DMS 273 treated with DMSO at 0.1 percent for 48 hours (cell line): ENCODE measurements at places on chromosomes 5 and 9.

- no peak for DNase-seq
Observed at GRCh38 chr5:57211039-57211438, 37.2 kb downstream of the GPBP1 start.

- no peak for DNase-seq
Observed at GRCh38 chr5:145925803-145926202, 10.6 kb upstream of the SH3RF2 start.

GRCh38 chr5:83526289-83526688 is 54.7 kb downstream of the VCAN start:
- DNase-seq: no peak

DNA sequence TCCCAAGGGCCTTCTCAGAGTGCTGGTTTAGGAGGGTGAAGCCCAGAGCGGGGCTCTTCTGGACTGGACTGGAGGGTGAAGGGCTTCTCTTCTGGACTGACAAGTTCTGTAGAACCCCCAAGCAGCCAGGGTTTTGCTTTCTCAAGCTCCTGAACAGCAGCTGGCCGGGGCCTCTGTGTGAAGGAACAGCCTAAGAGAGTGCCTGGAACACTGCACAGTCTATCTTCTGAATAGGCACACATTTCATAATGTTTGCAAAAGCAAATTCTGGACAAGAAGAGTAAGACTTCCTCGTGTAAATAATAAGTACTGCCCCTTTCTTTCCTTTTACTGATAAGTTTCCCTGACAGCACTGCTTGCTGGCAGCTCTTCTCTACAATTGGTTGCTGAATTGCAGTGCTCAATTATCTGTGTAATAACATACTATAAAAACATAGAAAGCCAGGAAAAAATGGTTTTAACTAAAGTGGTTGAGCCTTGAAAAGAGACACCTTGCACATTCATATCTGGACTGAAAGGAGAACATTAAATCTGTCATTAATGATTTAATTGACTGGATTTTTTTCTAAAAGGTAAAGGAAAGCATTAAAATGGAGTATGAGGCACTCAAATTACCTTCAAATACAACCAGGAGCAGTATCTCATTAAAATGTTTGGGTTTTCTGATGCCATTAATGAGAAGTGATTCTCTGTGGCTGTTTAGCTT is 20.5 kb downstream of the MAST4 start:
- DNase-seq: no peak

DNA sequence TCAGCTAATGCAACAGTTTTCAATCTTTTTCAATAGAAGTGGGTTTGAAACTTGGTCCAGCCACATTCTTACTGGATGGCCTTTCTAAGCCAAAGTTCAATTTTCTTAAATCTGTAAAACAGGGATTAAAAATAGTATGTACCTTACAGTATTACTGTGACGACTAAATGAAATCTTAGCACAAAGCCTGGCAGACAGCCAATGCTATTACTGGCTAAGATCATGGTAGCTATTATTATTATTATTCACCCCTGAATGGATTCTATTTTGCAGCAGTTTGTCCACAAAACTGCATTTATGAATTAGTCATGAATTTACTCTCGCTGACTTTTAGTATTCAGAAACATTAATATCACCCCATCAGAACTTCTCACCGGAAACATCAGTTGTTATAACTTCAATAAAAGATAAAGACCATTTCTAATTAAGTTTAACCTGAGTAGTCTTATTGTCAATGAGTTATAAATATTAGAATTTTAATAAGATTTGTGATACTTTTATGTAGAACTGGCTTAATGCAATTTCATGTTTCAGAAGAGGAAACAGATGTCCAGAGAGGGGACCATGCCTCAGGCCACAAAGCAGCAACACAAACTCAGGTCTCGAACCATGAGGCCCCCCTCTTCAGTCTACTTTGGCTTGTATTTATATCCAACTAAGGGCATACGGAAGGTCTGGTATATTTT is 468.2 kb downstream of the ARHGEF28 start:
- no peak for DNase-seq

DNA sequence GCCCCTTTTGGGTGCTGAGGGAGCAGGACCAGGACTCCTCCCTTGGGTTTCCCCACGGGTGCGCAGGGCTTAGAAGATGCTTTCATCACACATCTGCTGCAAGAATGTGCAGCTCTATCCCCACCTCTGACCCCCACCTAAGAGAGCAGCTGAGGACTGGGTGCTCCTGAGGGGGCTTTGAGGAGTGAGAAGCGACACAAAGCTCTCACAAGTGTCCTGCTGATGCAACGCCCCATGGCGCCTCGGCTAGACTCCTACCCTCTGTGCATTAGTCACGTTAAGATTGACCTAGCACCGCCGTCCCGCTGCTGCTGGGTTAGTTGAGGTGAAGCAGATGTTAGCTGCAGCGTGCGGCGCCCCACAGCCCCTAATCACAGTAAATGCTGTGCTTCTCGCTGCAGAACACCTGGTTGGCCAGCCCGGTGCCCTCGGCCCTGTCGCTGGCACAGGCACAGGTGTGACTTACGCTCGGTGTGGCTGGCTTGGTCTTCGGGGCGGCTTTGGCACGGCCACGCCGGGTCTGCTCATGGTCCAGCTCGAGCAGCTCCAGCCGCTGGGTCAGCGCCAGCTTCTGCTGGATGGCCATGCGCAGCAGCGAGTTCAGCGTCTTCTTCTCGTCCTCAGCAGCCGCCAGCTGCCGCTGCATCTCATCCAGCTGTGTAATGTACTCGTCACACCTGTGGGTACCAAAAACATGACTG is 45.0 kb upstream of the IPPK start:
- no peak for DNase-seq

DNA sequence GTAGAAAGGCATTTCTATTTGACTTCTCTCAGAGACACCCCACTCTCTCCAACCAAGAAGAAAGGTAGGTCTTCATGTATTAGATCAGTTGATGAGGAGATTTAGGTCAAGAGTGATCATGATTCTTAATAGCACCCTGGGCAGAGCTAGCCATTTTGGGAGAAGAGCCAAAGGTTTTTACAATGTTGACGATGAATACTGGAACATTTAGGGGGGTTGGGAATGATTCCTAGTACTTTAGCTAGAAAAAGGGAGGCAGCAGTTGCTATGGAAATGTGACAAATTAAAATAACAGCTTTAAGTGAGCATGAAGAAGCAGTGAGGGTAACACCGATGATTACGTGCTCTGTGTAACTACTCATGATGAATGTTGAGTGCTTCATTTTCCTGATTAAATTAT is 9.5 kb upstream of the RPS23 start:
- no peak for DNase-seq

DNA sequence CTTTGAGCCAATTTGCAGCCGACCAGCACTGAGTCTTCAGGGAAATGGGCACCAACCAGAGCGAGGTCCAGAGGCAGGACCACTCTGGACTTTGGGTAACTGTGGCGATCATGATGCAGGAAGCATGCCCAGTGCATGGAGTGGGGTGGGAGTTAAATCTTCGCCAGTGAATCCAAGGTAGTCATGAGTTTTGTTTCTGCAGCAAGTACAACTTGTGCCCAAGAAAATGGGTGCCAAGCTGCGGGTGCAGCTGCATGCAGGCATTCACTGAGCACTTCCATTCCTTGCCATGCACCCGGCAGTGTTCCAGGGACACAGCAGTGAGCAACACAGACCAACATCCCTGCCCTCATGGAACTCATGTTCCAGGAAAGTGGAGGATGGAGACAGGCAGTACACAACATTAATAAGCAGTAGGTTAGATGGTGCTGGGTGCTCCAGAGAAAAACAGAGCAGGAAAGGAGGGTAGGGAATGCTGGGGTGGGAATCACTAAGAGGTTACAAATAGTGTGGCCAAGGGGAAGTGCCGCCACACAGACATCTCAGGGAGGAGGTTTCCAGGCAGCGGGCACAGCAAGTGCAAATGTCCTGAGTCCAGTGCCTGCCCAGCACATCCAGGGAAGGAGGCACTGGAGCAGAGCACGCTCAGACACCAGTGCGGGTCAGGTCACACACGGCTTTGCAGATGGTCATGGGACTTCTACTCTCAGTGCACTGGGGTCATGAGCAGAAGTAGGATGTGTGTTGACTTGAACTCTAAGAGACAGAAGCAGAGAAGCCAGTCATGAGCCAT is 48.2 kb upstream of the LMX1B start:
- no peak for DNase-seq

GRCh38 chr9:17219261-17219660 is 84.4 kb downstream of the CNTLN start:
- no peak for DNase-seq

DNA sequence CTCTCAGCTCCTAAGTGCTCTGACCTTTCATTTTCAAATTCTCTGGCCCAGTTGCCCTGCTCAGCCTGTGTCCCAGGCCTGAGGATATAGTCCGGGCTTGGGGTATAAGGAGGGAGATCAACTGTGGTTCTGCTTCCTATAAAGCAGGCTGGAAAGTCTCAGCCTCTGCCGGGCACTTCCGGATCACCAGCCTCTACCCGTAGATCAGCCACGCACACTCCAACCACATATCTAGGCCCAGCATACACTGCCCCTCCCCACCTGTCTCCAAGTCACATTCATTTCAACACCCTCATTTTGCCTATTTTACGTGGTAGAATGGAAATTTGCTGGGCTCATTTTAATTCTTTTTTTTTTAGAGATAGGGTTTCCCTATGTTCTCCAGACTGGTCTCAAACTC is 3.1 kb downstream of the ZER1 start:
- no peak for DNase-seq

DNA sequence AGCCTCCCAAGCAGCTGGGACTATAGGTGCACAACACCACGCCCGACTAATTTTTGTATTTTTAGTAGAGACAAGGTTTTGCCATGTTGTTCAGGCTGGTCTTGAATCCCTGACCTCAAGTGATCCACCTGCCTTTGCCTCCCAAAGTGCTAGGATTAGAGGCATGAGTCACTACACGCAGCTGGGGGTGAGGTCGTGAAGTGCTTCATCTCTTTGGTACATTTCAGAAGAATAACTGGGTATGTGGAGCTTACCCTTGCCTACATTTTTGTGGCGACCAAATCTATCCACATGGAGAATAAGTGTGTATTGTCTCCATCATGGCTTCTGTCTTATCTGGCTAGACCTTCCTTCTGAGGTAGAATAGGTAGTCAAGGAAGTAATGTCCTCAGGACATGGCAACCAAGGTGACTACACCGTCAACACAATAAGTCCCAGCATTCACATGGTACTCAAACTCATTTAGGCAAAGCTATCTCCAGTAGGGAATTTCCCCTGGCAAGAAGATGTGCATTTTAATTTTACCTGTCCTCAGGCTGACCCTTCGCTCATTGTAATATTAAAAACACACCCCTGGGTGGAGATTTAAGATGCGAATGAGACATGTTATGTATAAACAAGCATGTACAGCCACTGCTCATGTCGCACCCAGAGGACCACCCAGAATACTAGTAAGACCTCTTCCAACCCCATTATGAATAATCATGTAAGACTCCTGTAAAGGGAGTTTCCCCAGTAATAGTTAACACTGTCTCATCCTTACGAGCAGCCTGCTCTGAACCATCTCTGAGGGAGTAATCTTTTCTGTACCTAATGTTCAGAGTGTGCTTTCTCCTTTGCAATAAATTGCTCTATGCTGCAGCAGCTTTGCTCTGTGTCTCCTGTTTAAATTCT is 1173.2 kb downstream of the TAF11L14 start:
- DNase-seq: no peak

DNA sequence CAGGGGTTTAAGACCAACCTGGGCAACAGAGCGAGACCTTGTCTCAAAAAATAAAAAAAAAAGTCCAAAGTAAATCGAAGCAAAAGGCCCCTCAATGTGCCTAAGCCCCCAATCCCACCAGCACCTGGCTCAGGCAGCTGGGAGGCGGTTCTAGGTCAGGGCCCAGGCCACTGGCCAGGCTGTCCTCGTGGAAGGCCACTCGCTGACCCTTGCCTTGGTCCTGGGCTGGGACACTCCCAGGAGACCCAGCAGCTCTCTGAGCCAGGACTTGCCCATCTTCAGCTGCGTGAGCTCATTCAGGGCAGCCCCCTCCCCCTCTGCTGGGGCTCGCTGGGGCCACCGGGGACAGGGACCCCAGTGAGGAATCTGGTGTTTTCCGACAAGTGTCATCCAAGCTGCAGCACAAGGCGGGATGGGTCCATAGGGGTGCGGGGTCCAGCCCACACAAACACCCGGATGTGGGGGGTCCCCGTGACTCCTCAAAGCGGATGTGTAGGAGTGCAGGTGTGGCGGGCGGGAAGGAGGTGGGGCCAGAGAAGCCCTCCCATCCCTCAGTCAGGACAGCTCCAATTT is 4.0 kb downstream of the AGPAT2 start:
- no peak for DNase-seq

DNA sequence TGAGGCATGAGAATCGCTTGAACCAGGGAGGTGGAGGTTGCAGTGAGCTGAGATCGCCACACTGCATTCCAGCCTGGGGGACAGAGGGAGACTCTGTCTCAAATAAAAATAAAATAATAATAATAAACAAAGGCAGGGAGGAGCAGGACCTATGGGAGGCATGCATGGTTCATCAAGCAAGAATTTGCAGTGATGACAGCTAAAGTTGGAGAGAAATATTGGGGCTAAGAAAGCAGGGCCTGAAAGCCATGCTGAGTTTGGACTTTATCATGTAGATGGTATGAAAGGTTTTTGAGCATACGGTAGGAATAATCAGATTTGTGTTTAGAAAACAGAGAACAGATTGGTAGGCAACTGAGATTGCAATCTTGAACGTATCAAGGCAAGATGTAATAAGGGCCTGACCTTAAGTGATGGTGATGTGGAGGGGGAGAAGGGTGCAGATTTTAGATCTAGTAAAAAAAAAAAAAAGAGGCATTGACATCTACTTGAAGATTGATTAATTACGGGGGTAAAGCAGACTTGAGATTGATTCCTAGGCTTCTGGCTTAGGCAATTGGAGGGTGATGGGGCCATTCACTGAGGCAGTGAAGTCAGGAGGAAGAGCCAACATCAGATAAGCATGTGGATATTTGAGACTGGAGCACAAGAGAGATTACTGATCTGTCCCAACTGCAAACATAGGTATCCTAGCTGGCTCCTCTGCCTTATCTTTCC is 50.7 kb downstream of the CFAP95 start:
- peak; percentile 1 for DNase-seq

GRCh38 chr5:3155046-3155445 is 403.6 kb upstream of the IRX2 start:
- no peak for DNase-seq

DNA sequence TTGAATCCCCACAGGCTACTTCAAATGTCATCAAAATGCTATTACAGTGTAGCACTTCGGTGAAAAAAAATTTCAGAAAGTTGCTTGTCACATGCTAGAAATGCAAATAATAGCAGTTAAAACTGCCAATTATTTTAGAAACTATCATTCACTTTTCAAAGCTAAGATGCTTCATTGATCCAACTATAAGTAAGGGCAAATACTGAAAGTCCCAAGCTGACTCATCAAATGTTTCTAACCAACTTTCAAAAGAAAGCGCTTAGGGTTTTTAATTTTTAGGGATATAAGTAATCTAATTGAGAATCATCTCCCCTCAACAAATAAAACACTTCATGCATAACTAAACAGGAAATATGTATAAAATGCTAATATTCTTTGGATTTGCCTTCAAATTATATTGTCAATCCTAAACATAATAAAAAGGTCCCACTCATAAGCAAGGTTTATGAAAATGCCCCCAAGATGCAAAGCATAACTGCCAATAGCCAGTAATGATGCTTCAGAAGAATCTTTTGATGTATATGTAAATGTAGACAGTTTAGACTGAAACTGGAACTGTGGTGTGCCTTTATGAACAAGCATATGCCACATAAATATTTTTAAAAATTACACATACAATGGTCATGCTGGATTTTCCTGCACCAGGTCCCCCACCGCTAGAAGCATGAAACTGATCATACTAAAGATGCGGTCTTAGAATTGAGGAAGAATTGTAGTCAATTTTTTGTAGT is 12.2 kb downstream of the ACTL7A start:
- DNase-seq: no peak
